Hematopoietic multipotent progenitor cell treated with erythropoietin and hydrocortisone succinate and interleukin-3 and kit ligand, for 15 days (in vitro differentiated cells): ENCODE measurements at places on chromosomes 5 and 9.

DNA sequence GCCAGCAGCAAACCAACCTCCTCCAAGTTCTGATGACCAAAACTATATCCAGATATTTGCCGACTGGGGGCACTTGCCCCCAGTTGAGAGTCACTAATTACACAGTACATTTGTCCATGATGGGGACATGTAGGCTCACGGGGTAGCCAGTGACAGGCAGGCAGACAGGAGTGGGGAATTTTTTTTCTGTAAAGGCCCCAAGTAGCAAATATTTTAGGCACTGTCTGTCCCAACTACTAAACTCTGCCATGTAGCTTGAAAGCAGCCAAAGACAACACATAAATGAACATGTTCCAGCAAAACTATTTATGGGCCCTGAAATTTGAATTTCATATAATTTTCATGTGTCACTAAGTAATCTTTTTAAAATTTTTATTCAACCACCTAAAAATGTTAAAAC is 80.7 kb downstream of the GRIA1 start:
- DNase-seq = no peak

GRCh38 chr9:114616684-114617520 is 5.8 kb downstream of the TMEM268 start:
- peak; percentile 17 for DNase-seq

DNA sequence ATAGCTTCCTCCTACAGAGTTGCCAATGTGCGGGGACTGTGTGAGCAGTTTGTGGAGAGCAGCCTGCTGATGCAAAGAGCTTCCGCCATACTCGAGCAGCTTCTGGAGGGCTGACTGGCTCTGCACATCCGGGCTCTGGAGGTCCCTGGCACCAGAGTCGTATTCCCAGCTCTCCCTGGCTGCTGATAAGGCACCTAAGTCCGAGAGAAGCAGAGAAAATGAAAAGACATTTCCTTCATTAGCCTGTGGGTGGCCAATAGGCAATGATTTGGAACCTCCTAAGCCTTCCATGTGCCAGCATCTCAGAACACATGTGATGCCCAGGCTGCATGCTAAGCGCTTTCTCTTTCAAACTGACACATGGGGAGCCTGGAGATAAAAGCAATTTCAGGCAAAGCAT is 94.3 kb downstream of the TSSK1B start:
- no peak for DNase-seq

DNA sequence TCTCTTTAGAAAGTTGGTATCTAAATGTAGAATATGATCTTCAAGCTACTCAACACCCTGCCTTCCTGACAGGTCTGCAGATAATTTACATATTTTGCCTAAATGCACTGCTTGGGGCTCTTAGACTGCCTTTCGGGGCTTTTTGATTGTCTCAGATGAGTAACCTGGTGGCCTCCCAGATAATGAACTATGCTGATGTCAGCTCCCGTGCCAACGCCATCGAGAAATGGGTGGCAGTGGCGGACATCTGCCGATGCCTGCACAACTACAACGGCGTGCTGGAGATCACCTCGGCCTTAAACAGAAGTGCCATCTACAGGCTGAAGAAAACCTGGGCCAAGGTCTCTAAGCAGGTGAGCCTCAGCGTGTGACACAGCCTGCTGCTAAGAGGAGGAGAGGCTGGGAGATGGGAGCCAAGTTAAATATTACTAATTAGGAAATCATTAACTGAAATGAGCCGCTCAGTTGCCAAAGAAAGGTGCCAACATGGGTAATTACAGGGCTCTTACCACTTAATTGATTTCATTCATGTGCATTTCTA is 20.8 kb upstream of the CKMT2 start:
- DNase-seq = no peak
